ENCODE measurements at places on chromosomes 7 and 10.

DNA sequence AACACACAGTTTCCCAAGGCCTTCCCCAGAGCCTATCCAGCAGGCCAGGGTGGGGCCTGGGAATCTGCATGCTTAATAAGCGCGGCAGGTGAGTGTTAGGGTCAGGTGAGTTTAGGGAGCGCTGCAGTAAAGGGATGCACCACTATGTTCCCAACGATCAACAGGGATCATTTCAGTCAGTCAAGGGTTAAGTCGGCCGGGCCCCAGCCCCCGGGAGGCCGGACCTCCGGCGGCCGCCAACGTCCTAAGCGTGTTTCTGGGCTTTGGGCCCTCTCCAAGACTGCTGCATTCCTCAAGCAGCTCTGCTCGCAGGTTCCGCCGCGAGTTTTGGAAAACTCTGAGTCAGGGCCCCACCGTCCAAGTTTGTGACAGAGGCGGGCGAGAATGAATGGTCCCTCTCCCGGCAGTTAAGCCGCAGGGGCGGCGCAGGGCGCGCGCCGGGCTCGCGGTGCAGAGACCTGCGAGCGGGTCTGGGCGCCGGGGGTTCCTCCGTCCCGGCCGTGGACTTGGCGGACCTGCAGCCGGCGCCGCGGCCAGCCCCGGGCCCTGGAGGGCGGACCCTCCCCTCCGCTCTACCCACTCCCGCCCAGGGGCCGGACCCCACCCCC, 81.6 kb downstream of the ARHGAP22 start:
- DNase-seq = peak; percentile 74

DNA sequence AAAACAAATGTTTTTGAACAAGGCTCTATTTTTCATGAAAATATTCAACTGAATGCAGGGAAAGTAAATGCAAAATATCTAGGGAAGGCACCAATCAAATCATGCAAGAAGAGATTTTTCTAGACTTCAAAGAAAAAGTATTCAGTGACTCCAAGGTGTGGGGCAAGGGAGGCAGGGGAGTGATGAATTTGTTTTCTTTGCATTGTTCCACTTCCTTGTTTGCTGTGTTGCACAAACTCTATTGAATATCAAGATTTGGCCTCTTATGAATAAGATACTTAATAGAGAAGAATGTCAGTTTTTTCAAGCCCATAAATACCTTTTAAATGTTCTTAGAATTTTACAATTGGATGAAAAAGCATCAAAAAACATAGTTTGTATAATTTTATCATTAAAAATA, 26.4 kb downstream of the STEAP1 start:
- no peak for DNase-seq

GRCh38 chr10:129964611-129965424, 744 bp upstream of the EBF3 start:
- no peak for DNase-seq

- DNase-seq = no peak
These were observed 245.2 kb downstream of the ABCA13 start for GRCh38 chr7:48416327-48416908.

- no peak for DNase-seq
These were observed 204.1 kb downstream of the TRIL start for GRCh38 chr7:28754027-28754426.

- DNase-seq = no peak
These were observed 204.3 kb downstream of the ARHGAP12 start for GRCh38 chr10:31724296-31724695.

DNA sequence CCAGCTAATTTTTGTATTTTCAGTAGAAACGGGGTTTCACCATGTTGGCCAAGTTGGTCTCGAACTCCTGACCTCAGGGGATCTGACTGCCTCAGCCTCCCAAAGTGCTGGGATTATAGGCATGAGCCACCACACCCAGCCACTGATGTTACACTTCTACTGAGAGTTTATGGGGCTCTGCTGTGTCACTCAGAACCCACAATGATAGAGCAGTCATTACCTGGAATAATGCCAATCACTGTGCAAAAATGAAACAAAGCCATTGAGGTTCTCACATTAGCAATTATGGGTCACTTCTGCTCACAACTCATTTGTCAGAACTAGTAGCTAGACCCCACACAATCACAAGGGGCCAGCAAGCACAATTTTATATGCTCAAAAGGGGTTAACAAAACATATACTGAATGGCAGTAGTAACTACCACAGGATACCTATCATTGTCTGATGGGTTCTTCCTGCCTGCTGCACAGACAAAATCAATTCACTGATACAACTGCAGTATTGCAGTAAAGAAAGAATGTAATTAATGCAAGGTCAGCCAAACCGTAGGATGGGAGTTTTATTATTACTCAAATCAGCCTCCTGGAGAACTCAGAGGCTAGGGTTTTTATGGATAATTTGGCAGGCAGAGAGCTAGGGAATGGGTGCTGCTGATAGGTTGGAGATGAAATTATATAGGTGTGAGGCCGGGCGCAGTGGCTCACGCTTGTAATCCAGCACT, 72.1 kb upstream of the TRIM24 start:
- DNase-seq = no peak

DNA sequence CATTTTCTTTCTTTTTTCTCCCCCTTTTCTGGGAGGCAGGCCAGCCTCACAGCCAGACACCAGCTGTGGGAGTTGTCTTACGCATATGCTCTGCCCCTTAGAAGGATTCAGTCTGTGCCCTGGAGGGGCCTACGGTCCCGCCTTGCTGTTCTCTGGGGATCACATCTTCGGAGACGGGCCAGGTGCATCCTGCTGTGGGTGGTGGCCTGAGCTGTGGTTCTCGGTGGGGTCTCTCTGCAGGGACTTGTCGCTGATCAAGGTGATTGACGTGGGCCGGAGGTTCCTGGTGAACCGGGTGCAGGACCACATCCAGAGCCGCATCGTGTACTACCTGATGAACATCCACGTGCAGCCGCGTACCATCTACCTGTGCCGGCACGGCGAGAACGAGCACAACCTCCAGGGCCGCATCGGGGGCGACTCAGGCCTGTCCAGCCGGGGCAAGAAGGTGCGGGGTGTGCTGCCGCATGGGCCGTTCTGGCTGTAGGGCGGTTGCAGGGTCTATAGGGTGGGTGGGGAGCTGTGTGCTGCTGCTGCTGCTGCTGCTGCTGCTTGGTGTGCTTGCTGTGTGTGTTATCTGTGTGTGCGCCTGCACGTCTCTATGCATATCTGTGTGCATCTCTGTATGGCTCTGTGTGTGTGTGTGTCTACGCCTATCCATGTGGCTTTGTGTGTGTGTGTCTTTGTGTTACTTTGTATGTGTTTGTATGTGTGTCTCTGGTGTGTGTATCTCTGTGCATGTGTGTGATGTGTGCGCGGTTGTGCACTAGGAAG, 17.9 kb downstream of the PFKFB3 start:
- DNase-seq = no peak

- DNase-seq = no peak
These were observed 7.1 kb upstream of the RBM28 start for GRCh38 chr7:128350708-128351295.

DNA sequence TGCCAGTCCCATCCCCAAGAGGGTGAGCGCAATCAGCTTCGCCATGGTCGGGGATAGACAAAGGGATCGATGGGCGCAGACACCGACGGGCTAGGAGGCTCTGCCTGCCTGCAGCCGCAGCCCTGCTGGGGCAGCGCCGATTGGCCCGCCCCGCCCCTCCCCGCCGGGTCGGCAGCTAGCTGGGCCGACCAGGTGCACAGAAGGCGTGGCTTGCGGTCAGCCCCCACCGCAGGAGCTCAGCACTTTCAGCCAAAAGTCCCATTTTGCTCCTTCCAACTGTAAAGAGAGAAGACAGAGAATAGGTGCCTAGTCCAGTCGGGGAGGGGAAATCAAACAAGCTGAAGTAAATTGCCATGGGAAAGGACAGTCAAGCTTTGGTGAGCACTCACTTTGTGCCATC, at the start of gene PON1:
PON1 (minus strand) TSS at position 102 of the 400 bp plus-strand sequence; CDS start at position 45, 57 bp downstream.
- DNase-seq = no peak

DNA sequence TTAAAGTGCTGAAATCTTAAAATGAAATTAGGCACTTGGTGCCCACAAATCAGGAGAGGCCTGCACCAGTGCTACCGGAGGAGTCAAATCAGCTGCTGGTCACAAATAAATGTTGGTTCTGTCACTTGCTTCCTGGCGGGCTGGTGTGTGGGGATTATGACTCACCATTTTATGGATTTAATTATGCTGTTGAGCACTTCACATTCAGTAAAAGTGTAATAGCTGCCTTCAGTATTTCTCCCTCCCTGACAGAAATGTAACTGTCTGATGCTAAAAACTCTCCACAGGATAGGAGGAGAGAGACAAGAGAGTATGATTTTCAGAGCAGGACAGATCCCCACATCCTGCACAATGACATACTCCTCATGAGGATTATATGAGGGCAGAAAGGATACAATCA, 186.0 kb downstream of the JAZF1 start:
- DNase-seq = no peak

DNA sequence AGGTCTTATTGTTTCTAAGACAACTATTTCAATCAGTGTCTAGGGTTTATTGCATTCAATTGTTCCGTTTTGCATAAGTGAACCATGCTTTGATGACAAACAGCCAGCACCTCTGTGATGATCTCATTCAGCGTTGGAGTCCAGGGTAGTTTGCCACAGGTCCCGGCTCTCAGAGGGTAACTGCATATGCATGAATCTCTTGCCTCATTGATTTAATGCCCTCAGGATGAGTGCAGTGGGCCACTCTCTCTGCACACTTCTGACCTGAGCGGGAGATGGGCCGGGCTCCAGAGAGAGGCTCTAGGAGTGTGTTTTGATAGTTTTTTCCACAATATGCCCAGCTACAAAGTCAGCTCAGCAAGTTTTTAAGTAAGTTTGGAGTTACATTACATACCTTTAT, 83.9 kb downstream of the HECW1 start:
- no peak for DNase-seq

DNA sequence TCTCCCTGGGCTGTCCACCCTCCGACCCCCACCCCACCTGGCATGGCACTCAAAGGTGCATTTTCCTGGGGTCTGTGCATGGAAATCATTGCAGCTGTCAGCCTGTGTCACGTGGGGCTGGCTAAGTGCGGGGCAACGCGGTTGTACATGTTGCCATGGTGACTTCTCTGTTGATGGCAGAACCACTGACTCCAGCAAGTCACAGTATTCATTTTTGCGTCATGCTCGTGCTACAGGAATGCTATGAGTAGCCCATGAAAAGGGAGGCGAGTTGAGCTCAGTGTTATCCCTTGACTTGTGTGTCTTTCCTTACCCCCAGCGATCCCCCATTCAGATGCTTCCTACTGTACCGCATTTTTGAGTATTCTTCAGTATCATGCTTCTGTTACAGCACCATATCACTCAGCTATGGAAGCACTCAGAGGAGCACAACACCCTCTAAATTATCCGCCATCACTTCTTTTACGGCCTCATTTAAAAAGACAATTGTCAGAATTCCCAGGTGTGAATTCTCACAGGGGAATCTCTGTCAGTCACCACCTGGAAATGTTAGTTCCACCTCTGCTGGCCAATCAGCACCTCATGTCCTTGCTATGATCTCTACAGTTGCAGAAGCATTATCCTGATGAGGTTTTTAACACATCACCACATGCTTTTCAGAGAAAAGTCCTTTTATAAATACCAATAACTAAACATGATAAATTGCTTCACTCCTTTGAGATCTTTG, 194.4 kb upstream of the C7orf33 start:
- no peak for DNase-seq

DNA sequence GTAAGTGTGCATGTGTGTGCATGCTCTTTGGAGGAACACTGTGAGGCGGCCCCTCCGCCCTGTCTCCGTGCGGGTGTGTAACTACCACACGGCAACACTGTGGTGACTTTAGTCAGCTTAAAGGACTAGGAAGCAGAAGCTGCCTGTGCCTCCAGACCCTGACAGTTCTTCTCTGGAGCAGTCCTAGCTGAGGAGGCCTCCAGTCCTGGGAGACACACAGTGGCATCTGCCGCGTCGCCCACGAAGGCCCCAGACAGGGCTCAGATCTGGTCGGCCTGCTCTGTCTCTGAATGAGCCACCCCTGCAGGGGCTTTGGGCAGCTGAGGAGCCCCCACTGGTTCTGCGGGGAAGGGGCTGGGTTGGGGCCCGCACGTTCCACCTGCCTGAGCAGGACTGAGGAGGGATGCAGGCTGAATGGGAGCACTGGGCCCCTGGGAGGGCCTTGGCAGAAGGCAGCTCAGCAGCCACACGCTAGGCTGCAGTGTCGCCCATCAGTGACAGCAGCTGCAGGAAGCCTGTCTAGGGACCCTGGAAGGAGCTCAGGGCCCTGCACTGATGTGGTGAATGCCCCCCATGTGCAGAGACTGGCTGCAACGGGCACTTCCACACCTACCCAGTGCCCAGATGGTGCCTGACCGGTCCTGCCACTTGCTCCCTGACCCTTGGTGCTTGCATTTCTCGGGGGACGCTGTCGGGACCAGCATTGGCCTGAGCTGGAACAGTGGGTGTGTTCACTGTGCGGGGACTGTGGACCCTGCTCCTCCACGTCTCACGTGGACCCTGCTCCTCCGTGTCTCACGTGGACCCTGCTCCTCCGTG, 27.3 kb upstream of the KNDC1 start:
- DNase-seq = no peak

- DNase-seq = no peak
These were observed 41.6 kb downstream of the BMPR1A start for GRCh38 chr10:86798025-86798424.

DNA sequence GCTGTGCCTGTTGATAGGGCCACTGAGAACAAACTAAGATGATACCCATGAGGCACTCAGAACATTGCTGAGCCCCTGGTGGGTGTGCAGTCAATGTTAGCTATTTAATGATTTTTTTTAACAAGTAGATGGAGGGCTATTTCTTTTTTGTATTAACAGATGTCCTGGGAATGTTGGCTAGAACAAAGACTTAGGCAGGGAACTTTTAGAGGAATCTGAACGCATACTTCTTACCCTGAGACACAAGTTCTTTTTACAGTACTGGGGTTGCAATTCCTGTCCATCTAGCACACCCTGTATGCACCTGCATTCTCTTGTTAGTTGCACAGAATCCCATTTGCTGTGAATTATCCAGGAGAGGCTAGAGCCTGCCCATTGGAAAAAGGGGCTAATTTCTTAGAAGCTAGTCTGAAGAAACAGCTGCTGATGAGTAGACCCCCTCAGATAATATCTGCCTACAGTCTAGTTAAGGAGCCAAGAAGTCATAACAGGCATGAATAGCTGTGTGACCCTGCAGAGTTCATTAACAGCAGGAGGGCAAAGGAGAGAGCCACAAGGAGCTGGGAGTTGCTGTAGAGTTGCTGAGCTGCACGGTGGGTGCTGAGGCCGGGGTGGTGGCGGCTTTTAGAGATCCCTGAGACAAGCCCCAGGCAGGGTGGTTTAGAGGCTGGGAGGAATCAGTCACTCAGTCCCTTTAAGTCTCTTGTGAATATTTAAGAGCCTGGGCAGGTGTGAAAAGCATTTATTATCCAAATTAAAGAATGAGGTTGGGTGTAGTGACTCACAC, 103.7 kb upstream of the FZD8 start:
- DNase-seq = no peak

All from AG04449 (cell line).